Cardiac muscle cell (in vitro differentiated cells and primary cell): ENCODE measurements at places on chromosomes 3 and 15.

GRCh38 chr3:173584838-173585831 lies 187.6 kb downstream of the NLGN1 start:
- H3K27me3 ChIP-seq: peaks cover 3% of the 10 kb centered on the region
- H3K36me3 ChIP-seq: no peaks in the 10 kb centered on the region
- H3K27ac ChIP-seq: no peak overlapping the region
- H3K4me3 ChIP-seq: peak overlapping the region; percentile 36
- H3K4me1 ChIP-seq: peaks cover 15% of the 10 kb centered on the region
- DNase-seq: peak; percentile 72

DNA sequence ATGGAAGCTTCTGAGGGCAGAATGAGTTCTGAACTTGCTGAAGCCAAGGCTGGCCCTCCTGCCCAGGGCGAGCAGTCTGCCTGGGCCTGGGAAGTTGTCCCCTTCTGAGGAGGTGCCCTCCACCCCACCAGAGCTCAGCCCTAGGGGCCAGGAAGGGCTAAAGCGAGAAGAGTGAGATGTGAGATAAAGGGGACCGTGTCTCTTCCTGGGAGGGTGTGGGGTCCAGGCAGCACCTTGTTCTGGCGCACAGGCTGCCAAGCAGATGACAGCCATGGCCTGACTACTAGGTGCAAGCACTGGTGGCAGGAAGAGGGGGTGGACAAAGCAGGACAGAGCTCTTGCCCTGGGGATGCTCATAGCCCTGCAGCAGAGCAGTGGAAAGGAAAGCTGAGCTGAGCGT lies 3.7 kb downstream of the PAK6 start:
- H3K27me3 ChIP-seq: no peaks in the 10 kb centered on the region
- H3K36me3 ChIP-seq: no peaks in the 10 kb centered on the region
- no peak for DNase-seq
- no peak overlapping the region for H3K4me3 ChIP-seq

- no peak overlapping the region for H3K4me3 ChIP-seq
- no peaks in the 10 kb centered on the region for H3K36me3 ChIP-seq
- DNase-seq: no peak
- H3K27me3 ChIP-seq: no peaks in the 10 kb centered on the region
Measured at GRCh38 chr15:92050220-92050898, 196.9 kb downstream of the SLCO3A1 start.

DNA sequence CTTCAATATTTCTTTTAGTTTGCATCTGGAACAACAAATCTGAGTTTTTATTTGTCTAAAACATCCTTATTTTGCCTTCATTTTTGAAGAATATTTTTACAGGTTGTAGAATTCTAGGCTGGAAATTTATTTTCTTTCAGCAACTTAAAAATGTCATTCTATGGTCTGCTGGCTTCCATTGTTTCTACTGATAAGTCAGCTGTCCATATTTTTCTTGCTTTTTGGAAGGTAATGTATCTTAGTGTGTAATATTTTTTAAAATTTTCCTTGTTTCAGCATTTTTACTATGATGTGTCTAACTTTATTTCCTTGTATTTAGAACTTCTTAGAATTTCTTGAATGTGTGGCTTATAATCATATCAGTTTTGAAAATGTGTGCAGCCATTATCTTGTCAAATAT lies 37.0 kb downstream of the SEMA6D start:
- H3K36me3 ChIP-seq: no peaks in the 10 kb centered on the region
- H3K4me3 ChIP-seq: no peak overlapping the region
- H3K27me3 ChIP-seq: no peaks in the 10 kb centered on the region
- DNase-seq: no peak
- peaks cover 34% of the 10 kb centered on the region for H3K4me1 ChIP-seq

- no peak overlapping the region for H3K4me3 ChIP-seq
- no peak overlapping the region for H3K27ac ChIP-seq
- peak; percentile 79 for DNase-seq
- H3K36me3 ChIP-seq: no peaks in the 10 kb centered on the region
Measured at GRCh38 chr3:109731639-109732473, 394.5 kb upstream of the DPPA4 start.

GRCh38 chr3:62188681-62189375 lies 184.5 kb downstream of the FEZF2 start:
- H3K27ac ChIP-seq: no peak overlapping the region
- DNase-seq: peak; percentile 82
- no peak overlapping the region for H3K4me3 ChIP-seq
- no peaks in the 10 kb centered on the region for H3K36me3 ChIP-seq
- H3K27me3 ChIP-seq: no peaks in the 10 kb centered on the region

- no peak for DNase-seq
- no peaks in the 10 kb centered on the region for H3K4me1 ChIP-seq
- H3K27me3 ChIP-seq: no peaks in the 10 kb centered on the region
- no peak overlapping the region for H3K27ac ChIP-seq
Measured at GRCh38 chr15:78257681-78258080, 6.7 kb upstream of the DNAJA4 start.

- no peak overlapping the region for H3K27ac ChIP-seq
- H3K27me3 ChIP-seq: no peaks in the 10 kb centered on the region
- peaks cover 6% of the 10 kb centered on the region for H3K4me1 ChIP-seq
- no peak for DNase-seq
Measured at GRCh38 chr15:34360298-34360697, 6.7 kb downstream of the LPCAT4 start.

- peak; percentile 61 for DNase-seq
- H3K4me1 ChIP-seq: peaks cover 50% of the 10 kb centered on the region
- H3K27ac ChIP-seq: peak overlapping the region; percentile 62
- no peaks in the 10 kb centered on the region for H3K36me3 ChIP-seq
Measured at GRCh38 chr15:73935547-73935946, 9.3 kb downstream of the LOXL1 start.

- no peak overlapping the region for H3K4me3 ChIP-seq
- H3K4me1 ChIP-seq: peaks cover 5% of the 10 kb centered on the region
- no peak overlapping the region for H3K27ac ChIP-seq
- no peak for DNase-seq
Measured at GRCh38 chr15:44299997-44300396, 11.5 kb downstream of the GOLM2 start.

DNA sequence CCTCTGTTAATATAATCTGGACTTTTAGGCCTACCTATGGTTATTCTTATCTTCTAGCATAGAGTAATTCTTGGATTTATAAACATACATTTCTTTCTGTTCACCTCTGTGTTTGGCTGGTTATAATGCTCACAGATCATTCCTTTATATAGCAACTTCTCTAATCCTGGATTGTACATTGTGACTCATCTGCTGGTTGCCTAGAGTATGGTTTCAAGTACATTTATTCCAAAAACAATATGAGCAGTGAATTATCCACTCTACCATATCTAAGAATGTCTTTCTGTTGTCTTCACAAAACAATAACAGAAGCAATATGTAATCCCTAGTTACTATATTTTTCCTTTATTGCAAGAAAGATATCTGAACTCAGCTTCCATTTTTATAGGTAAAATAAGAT lies 35.3 kb downstream of the FSIP1 start:
- H3K36me3 ChIP-seq: no peaks in the 10 kb centered on the region
- no peak overlapping the region for H3K4me3 ChIP-seq
- H3K4me1 ChIP-seq: no peaks in the 10 kb centered on the region

DNA sequence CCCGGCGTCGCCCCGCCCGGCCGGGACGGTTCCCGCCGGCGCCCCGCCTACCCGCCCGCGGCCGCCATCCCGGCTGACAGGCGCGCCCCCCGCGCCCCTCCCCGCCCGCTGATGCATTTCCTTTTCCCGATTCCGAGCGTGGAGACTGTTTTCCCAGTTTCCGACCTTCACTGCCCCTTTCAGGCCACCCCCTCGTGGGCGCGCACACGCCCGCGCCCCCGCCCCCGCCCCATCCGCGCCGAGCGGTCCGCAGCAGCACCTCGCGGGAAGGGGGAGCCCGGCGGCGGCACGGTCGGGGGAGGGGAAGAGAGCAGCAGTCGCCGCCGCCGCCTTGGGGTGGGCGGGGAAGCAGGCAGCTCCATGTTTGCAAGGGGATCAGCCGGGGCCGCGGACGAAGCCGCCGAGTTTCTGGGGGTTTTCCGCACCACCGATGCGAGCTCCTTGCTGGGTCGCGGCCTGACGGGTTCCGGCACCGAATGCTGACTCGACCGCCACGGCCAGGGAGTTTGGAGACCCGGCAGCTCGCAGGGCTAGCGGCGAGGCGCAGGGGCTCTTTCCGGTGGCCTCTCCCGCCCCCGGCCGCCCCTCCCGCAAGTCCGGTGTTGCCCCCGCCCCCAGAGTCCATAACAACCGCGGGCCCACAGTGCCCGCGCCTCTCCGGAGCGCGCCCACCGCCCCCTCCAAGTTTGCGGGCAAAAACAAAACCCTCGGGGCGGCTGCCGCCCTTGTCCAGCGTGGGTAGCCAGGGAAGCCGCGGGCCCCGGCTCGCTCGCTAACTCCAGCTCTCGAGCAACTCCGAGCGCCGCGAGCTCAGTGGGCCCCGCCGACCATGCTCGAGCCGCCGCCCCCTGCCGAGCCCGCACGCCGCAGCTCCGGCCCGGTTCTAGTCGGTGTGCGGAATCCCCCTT lies 3.2 kb upstream of the SIN3A start:
- H3K36me3 ChIP-seq: no peaks in the 10 kb centered on the region
- H3K27ac ChIP-seq: peak overlapping the region; percentile 93
- H3K4me3 ChIP-seq: peak overlapping the region; percentile 74

DNA sequence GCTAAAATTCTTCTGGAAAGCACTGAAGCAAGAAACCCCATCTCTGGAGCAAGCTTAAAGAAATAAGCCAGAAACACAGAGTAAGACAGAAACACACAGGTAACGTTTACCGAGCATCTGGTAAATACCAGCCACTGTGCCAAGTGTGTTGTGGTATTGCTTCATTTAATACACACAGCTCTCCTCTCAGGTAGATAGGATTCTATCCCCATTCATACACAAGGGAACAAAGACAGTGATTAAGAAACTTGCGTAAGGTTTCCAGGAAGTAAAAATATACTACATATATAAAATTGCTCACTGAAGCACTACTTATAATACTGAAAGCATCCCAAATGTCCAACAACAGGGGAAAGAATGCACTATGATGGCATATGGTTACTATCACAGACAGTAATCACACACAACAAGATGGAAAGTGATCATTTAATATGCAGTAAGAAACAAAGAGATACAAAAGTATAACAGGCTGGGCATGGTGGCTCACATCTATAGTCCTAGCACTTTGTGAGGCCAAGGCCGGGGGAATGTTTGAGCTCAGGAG lies 27.5 kb downstream of the TAMM41 start:
- no peak for DNase-seq
- H3K4me1 ChIP-seq: no peaks in the 10 kb centered on the region
- peaks cover 13% of the 10 kb centered on the region for H3K36me3 ChIP-seq
- H3K27ac ChIP-seq: no peak overlapping the region
- no peaks in the 10 kb centered on the region for H3K27me3 ChIP-seq

DNA sequence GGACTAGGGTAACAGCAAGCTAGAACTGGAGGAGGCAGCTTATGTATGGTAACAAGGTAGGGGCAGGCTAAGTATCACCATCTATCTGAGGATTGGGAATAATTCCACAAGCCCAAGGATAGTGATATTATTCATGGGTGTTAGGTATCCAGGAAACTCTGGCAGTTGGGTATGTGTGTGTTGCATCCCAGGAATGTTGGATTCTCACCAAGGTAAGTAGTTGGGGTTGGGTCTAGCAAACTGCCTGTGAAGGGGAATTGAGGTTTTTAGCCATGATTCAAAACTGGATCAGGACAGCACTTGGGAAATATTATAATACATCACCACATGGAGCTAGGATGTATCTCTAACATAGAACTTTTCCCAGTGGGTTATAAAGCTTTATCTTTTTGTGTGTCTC lies 626.4 kb upstream of the GOLIM4 start:
- no peaks in the 10 kb centered on the region for H3K4me1 ChIP-seq
- DNase-seq: no peak
- H3K27me3 ChIP-seq: no peaks in the 10 kb centered on the region

GRCh38 chr3:46701181-46701939 lies at the start of gene TMIE:
TSS of gene TMIE (plus strand) at chr3:46701392. CDS start at chr3:46701488, 96 bp downstream.
- no peak within 1 kb of the TSS for H3K27ac ChIP-seq
- peaks cover 12% of the 10 kb centered on the region for H3K27me3 ChIP-seq
- H3K4me1 ChIP-seq: peaks cover 23% of the 10 kb centered on the region
- peak within 1 kb of the TSS; percentile 14 for H3K4me3 ChIP-seq
- DNase-seq: no peak

GRCh38 chr3:135911110-135911509 lies 54.4 kb upstream of the PPP2R3A start:
- no peak overlapping the region for H3K4me3 ChIP-seq
- DNase-seq: no peak
- H3K36me3 ChIP-seq: no peaks in the 10 kb centered on the region
- H3K4me1 ChIP-seq: peaks cover 6% of the 10 kb centered on the region
- no peak overlapping the region for H3K27ac ChIP-seq
- no peaks in the 10 kb centered on the region for H3K27me3 ChIP-seq

DNA sequence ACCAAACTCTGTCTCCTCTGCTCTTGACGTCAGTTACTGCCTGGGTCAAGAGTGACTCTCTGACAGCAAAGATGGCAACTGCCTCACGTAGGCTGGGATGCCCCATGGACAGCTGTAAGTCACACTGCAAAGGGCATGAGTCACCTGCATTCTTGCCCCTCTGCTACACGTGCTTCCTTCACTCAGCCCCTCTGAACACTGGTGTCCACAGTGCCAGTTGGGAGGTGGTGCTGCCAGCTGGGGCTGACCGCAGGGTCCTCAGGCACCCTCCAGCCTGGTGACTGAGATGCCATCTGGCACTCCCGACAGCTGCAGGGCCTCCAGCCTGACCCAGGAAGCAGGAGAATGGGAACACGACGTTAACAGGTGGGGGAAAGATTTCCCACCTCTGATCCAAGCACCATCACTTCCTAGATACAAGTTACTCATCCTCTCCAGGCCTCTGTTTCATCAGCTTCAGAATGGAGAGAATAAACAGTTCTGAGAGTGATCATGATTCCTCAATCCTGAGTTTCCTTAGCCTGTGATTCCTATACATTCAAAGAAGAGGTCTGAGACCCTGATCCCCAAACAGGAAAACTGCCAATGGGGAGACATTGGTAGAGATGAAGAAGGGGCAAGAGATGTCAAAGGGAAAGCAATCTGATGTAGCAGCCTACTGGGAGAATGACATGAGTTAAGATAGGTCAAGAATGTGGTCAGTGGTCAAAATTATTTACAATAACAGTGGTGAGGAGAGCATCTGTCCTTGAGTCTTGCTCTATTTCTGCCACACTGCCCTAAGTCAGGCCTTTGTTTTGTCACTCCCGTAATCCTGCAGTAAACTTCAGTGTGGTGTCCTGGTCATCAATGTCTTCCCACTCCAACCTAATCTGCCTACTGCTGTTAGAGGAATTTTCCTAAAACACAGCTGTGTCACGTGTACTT lies 86.1 kb upstream of the BCL6 start:
- H3K27ac ChIP-seq: no peak overlapping the region
- H3K36me3 ChIP-seq: no peaks in the 10 kb centered on the region
- no peak overlapping the region for H3K4me3 ChIP-seq
- H3K27me3 ChIP-seq: no peaks in the 10 kb centered on the region

GRCh38 chr15:35674873-35675781 lies 129.2 kb upstream of the DPH6 start:
- no peaks in the 10 kb centered on the region for H3K27me3 ChIP-seq
- no peak overlapping the region for H3K4me3 ChIP-seq
- H3K27ac ChIP-seq: peak overlapping the region; percentile 94
- no peaks in the 10 kb centered on the region for H3K36me3 ChIP-seq
- H3K4me1 ChIP-seq: peaks cover 52% of the 10 kb centered on the region
